ENCODE measurements at places on chromosomes 6 and 20. TPM values are rescaled to one million over a fixed set of nuclear protein-coding genes. Genes with fewer than 3 reads are reported as not detected.

DNA sequence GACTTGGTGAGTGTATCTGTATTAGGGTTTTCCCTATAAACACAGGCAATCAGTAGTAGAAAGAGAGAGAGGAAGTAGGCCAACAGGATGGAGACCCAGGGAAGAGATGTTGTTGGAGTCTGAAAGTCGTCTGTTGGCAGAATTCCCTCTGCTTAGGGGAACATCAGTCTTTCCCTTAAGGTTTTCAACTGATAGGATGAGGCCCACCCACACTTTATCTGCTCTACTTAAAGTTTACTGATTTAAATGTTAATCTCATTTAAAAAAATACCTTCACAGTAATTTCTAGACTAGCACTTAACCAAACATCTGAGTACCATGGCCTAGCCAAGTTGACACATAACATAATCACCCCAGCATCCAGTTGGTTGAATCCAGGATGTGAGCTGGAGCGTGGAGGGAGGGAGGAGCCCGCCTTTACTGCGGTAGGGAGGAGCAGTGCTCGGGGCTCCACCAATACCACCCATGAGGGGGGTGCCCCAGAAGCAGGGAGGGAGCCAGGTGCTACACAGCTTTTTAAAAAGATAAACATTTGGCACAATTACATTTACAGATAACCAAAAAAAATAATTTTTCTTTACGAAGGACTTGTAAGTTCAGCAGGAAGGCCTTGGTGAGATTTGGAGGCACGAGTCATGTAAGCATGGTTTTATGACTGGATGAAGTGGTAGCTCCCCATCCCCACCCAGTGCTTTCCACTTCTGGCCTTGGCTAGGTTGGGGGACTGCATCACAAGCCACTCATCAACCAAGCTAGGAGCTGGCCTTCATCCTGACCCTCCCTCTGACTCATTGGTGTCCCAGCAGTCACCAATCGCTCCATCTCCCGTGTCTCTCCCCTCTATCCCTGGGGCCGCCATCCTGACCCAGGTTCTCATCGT, 18.4 kb upstream of the SNX9 start:
- H3K27ac ChIP-seq, result no peak overlapping the region
- H3K27me3 ChIP-seq, result no peaks in the 10 kb centered on the region
- no peak overlapping the region for H3K4me3 ChIP-seq

DNA sequence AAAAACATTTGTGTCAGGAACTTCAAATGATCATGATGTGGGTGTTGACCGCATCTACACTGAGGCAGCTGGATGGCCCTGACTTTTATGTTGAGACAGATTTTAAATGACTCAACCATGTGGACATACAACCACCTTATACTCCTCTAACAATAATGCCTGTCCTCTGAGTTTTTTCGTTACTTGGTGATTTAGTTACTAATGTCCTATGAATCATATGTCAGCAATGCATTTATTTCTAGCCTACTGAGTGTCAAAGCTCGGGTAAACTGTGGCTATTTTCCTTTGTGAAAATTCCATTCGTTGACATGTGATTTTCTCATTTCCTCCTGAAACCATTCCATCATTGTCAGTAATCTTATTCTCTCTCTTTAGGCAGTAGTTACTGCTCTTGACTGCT, 38.9 kb upstream of the NKX2-4 start:
- H3K4me1 ChIP-seq, result no peaks in the 10 kb centered on the region
- no peaks in the 10 kb centered on the region for H3K36me3 ChIP-seq

DNA sequence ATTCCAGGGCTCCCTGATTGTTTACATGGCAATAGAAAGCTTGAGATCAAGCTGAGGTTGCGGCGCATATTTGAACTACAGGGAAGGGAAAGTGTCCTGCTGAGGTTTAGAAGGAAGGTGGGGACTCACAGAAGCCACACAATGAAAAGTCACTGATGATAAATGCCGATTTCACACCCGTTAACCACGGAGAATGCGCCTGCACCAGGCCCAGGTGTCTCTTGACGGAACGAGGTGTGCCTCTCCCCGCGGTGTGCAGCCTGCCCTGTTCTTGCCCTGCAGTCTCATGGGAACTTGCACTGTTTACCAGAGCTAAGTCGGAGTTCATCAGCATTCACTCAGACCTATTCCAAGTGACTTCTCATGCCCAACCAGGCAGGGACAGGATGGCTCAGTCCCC, 90.3 kb downstream of the LY86 start:
- no peaks in the 10 kb centered on the region for H3K36me3 ChIP-seq
- H3K27me3 ChIP-seq, result no peaks in the 10 kb centered on the region
- H3K4me3 ChIP-seq, result no peak overlapping the region
- peak overlapping the region; percentile 30 for H3K27ac ChIP-seq
- no peak for DNase-seq

- H3K27ac ChIP-seq, result no peak overlapping the region
- no peaks in the 10 kb centered on the region for H3K4me1 ChIP-seq
- no peaks in the 10 kb centered on the region for H3K36me3 ChIP-seq
- DNase-seq, result no peak
Observed at GRCh38 chr20:64203037-64203777, 39.0 kb downstream of the MYT1 start.

DNA sequence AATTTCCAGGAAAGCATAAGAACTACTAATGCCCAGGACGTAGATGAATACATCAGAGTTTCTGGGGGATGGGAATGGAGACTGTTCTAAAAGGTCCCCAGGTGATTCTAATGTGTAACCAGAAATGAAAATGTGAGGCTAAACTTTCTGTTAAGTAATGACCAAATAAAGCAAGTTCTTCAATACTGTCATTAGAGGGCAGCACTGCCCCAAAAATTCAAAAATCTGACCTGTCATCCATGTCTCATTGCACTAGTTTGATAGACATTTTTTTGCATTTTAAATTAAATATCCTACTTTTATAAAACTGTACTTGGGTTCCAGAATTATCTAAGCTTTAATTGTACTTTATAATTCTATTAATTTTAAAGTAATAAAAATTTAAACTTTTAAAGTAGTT, 94.9 kb downstream of the RFX6 start:
- H3K27ac ChIP-seq, result no peak overlapping the region
- no peak overlapping the region for H3K4me3 ChIP-seq
- H3K4me1 ChIP-seq, result no peaks in the 10 kb centered on the region
- peaks cover 3% of the 10 kb centered on the region for H3K27me3 ChIP-seq
- DNase-seq, result peak; percentile 18
- H3K36me3 ChIP-seq, result no peaks in the 10 kb centered on the region

- H3K27ac ChIP-seq, result no peak overlapping the region
- no peaks in the 10 kb centered on the region for H3K27me3 ChIP-seq
- H3K4me1 ChIP-seq, result no peaks in the 10 kb centered on the region
- H3K4me3 ChIP-seq, result no peak overlapping the region
Observed at GRCh38 chr6:41288030-41288753, 1.7 kb upstream of the TREM1 start.

DNA sequence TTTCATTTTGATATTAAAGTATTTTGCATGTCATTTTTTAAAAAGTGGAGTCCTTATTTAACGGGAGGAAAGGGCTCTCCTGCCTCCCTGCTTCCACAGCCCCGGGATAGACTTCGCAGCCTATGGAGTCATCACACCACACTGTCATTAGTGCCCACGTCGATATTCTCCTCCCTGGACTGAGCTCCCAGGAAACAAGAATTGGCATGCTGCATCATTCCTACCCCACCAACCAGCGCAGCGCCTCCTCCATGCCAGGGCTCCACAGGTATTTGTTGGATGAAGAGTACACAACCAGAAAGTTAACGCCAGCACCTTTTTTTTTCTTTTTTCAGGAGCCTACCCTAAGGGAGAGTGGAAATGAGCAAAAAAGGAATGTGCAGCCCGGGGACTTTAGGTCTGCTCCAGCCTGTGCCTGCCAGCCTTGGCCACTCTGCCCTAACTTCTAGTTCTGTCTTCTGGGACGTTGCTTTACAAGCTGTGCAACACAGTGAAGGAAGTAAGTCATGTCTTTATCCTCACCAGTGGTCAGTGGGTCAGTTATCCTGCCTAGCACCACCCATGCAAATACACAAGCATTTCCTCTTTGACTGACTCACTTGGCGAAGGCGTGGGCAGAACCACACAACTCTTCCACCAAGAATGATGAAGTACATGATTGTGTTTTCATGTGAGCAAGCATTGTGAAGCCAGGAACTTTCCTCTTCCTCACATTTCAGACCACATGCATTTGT, 180.7 kb upstream of the UST start:
- H3K4me1 ChIP-seq, result no peaks in the 10 kb centered on the region
- H3K36me3 ChIP-seq, result no peaks in the 10 kb centered on the region
- H3K4me3 ChIP-seq, result no peak overlapping the region

DNA sequence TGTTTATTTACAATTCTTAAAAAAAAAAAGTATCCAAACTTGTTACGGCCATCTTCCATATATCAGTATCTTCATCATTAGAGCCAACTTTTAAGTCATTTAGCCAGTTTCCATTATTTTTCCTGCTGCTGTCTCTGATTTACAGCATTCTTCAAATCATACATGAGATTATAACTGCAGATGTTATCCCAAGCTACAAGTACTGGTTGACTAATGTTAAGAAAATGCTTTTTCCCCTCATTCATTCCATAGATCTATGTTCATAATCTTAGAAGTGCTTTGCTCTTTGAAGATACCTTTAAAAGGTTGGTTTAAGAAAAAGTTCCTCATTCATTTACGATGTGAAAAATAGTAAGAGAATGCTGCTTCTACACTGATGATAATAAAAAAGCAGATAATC, 158.7 kb downstream of the RNGTT start:
- H3K4me3 ChIP-seq, result no peak overlapping the region
- no peak for DNase-seq
- no peak overlapping the region for H3K27ac ChIP-seq
- H3K4me1 ChIP-seq, result no peaks in the 10 kb centered on the region
- H3K27me3 ChIP-seq, result no peaks in the 10 kb centered on the region

DNA sequence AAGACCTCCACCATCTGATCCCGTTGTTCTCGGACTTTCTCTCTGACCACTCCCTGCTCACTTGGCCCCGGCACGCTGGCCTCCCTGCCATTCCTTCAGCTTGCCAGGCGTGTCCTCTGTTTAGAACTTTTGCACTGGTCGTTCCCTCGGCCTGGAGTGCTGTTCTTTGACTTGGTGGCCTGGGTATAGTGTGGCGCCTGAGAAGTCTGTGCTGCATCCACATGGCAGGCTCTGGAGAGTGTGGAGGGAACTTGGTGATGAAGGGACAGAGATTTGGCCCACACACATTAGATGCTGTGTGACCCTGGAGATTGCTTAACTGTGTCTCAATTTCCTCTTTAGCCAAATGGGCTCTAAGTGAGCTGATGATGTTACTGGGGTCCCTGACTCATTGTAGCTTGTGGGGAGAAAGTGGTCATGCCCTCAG, 13.0 kb upstream of the TGM2 start:
- H3K27ac ChIP-seq, result no peak overlapping the region
- H3K27me3 ChIP-seq, result no peaks in the 10 kb centered on the region
- no peak for DNase-seq

DNA sequence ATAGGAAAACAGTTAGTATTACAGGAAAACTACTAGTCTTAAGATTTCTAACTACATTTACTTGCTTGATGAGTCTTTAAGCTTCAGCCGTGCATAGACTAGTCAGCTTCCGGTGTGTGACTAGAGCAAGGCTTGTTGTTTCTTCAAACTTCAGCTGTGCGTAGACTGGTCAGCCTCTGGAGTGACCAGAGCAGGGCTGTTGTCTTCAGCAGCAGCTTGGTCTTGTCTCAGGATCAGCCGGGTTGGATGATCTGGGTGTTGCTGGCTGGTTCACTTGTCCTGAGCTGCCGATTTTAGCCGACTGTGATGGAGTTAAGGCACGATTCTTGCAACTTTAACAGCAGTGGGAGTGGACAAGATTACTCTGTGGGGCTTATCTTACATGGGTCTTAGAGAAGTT, 44.7 kb downstream of the HLA-C start:
- peaks cover 7% of the 10 kb centered on the region for H3K4me1 ChIP-seq
- no peaks in the 10 kb centered on the region for H3K27me3 ChIP-seq
- no peak overlapping the region for H3K27ac ChIP-seq
- H3K4me3 ChIP-seq, result no peak overlapping the region
- no peaks in the 10 kb centered on the region for H3K36me3 ChIP-seq
- DNase-seq, result no peak

DNA sequence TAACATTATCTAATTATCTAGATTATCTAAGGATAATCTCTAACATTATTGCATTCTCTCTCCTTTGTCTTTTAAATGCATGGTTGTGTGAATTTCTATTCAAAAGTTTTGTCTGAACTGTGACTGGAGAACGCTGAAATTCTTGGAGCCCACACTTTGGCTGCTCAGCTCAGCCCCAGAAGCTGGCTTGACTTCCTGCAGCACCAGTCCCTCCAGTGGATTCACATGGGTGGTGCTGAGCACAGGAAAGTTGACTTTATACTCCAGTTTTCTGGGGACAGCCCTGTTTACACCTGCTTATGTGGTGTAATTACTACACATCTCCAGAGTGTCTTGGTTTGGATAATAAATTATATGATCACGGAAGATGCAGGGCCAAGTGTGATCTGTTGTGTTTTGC, 255.1 kb upstream of the NOX3 start:
- H3K36me3 ChIP-seq, result no peaks in the 10 kb centered on the region
- H3K4me3 ChIP-seq, result no peak overlapping the region

DNA sequence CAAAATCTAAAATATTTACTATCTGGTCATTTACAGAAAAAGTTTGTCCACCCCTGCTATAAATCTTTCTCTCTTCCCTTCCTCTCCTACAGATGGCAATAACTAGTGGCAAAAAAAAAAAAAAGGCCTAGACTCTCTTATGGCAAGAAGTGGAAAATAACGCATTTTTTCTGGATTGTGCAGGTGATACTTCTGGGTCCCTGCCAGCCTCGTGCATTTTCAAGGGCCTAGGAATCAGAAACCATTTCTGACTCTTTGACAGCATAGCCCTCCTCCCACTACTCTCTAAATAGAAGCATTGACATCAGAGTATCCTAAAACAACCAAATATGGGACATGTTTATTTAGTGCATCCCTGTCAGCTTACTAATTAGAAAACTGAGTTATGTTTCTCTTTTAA, 251.0 kb downstream of the KHDC1L start:
- no peak overlapping the region for H3K4me3 ChIP-seq
- H3K4me1 ChIP-seq, result no peaks in the 10 kb centered on the region
- H3K36me3 ChIP-seq, result no peaks in the 10 kb centered on the region
- DNase-seq, result no peak
- H3K27ac ChIP-seq, result no peak overlapping the region
- no peaks in the 10 kb centered on the region for H3K27me3 ChIP-seq

DNA sequence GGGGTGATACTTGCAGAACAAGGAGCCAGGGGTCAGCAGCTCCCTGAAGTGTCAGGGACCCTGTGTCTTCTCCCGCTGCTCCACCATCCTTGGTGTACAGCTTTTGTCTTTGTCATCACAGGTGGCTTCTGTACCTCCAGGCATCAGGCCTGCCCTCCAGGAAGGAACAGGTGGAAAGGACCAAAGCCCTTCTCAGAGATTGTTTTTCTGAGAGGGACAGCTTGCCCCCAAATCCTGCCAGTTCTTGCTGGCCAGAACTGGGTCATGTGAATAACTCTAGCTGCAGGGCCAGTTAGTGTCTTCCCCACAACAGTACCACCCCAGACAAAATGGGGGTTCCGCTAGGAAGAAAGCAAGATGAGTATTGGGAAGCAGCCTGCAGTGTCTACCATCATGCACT, 31.4 kb downstream of the SNPH start:
- H3K4me3 ChIP-seq, result no peak overlapping the region
- H3K27me3 ChIP-seq, result no peaks in the 10 kb centered on the region
- no peaks in the 10 kb centered on the region for H3K36me3 ChIP-seq

Gene SDC4
- 97.6 TPM for total RNA-seq

Gene ANGPT4
- total RNA-seq, result 0.66 TPM

Gene EYS
- total RNA-seq, result 0.26 TPM

Gene SERAC1
- total RNA-seq, result 10.5 TPM

Gene DEFB132
- total RNA-seq, result not detected

Gene C6orf15
- not detected for total RNA-seq
